ENCODE measurements at places on chromosomes 3 and 15.

GRCh38 chr3:35946854-35947515, 307.7 kb downstream of the ARPP21 start:
- DNase-seq, result no peak

GRCh38 chr3:101513419-101513986, 491 bp upstream of the SENP7 start:
- no peak for DNase-seq

DNA sequence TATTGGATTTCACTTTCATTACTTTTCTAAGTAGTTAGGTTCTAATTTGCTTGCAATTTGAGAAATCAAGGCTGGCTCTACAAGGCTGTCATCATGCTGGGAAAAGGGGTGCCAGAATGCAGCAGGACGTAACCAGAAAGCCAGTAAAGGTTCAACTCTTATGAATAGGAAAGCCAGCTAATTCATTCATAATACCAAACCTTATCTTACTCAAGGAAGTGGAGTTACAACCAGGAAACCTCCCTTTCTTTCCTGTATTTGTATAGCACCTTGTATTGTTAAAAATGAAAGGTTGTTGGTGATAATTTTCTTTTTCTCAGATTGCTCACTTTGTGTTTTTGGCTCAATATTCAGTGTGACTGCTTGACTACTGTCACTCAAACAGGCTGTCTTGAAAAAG, 109.4 kb downstream of the FILIP1L start:
- no peak for DNase-seq

GRCh38 chr3:148532326-148532725, 165.4 kb upstream of the AGTR1 start:
- DNase-seq, result no peak

GRCh38 chr15:38853608-38854007, 289.0 kb upstream of the RASGRP1 start:
- DNase-seq, result no peak

DNA sequence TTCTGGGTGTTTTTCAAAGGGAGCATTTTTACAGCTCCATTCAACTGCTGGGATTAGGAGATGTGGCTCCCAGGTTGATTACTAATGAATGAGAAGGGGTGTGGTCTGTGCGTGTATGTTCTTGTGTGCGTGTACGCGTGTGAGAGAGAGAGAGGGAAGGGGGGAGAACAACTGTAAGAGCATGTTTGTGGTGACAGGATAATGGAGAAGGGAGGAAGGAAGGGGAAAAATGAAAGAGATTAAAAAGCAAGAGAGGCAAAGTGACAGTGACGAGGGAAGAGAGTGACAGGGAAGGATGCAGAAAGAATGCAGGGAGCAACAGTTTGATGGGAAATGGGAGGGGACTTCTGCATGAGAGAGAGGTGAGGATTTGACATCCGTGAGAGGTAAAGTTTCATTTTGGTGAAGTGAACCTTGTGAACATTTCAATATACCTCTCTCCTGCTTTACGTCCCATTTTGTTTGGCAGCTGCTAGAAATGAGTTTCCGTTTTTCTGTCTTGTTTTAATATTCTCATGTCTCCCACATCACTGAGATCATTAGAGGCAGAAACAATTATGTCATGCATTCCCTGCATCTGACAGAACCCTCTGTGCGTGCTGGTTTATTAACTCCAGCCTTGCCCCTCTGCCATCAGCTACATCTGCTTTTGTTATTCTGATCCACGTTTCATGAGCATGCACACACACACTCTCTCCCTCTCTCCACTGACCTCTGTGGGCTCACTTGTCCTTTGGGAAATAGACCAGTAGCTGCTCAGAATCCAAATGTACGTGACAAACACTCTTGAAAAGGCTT, 161.6 kb downstream of the GAP43 start:
- no peak for DNase-seq

GRCh38 chr3:171640520-171641412, 169.5 kb downstream of the PLD1 start:
- DNase-seq, result no peak

DNA sequence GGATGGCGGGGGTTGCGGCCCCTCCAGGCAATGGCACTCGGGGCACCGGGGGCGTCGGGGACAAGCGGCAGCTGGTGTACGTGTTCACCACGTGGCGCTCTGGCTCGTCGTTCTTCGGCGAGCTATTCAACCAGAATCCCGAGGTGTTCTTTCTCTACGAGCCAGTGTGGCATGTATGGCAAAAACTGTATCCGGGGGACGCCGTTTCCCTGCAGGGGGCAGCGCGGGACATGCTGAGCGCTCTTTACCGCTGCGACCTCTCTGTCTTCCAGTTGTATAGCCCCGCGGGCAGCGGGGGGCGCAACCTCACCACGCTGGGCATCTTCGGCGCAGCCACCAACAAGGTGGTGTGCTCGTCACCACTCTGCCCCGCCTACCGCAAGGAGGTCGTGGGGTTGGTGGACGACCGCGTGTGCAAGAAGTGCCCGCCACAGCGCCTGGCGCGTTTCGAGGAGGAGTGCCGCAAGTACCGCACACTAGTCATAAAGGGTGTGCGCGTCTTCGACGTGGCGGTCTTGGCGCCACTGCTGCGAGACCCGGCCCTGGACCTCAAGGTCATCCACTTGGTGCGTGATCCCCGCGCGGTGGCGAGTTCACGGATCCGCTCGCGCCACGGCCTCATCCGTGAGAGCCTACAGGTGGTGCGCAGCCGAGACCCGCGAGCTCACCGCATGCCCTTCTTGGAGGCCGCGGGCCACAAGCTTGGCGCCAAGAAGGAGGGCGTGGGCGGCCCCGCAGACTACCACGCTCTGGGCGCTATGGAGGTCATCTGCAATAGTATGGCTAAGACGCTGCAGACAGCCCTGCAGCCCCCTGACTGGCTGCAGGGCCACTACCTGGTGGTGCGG, 1.9 kb downstream of the CHST2 start:
- DNase-seq, result peak; percentile 48

GRCh38 chr3:98930413-98930812, 28.9 kb upstream of the DCBLD2 start:
- no peak for DNase-seq

- no peak for DNase-seq
These were observed 66.6 kb downstream of the SLMAP start for GRCh38 chr3:57822686-57823085.

- no peak for DNase-seq
These were observed 18.0 kb downstream of the NCEH1 start for GRCh38 chr3:172692751-172693338.

GRCh38 chr3:190586631-190587011, 72.7 kb downstream of the IL1RAP start:
- DNase-seq, result no peak

GRCh38 chr3:69058180-69058946, 6.2 kb upstream of the TMF1 start:
- DNase-seq, result no peak

GRCh38 chr3:194294895-194295214, 56.3 kb downstream of the CPN2 start:
- DNase-seq, result no peak

- DNase-seq, result no peak
These were observed 24.9 kb downstream of the TTC14 start for GRCh38 chr3:180626844-180627243.

DNA sequence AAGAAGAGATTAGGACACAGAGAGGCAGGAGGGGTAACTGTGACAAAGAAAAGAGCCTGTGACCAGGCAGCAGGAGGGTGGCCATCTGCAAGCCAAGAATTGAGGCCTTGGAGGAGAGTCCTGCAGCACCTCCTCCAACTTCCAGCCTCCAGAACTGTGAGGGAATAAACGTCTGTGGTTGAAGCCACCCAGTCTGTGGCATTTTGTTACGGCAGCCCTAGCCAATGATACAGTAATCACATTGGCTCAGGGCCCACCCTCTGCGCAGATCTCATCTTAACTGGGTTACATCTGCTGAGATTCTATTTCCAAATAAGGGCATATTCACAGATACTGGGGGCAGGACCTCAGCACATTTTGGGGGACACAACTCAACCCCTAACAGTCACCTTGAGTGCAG, 11.3 kb downstream of the SELENOS start:
- no peak for DNase-seq
